AG08395 (cell line): ENCODE measurements at places on chromosomes 3 and 15.

DNA sequence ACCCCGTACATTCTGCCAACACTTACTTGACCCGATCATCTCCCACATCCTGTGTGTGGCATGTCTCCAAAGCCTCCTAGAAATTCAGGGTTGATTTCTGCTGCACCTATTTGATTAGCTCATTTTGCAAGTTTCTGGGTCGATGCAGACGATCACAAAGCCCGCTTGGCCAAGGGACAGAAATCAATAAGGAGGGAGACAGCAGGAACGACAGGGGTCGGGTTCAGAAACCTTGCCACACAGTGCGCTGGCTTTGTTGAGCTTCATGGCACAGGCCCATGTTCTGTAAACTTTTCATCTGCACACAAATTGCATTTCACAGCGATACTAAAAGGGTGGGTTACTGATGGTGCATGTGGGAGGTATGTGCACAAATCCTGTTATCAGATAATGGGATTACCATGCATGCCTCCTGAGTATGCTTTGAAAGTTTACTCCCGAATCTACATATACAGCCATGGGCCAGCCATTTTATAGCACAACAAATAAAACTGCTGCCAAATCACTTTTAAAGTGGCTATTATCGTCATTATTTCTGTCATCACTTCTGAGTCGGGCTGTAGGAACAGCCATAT lies 95.9 kb upstream of the ATP11B start:
- no peak for DNase-seq

DNA sequence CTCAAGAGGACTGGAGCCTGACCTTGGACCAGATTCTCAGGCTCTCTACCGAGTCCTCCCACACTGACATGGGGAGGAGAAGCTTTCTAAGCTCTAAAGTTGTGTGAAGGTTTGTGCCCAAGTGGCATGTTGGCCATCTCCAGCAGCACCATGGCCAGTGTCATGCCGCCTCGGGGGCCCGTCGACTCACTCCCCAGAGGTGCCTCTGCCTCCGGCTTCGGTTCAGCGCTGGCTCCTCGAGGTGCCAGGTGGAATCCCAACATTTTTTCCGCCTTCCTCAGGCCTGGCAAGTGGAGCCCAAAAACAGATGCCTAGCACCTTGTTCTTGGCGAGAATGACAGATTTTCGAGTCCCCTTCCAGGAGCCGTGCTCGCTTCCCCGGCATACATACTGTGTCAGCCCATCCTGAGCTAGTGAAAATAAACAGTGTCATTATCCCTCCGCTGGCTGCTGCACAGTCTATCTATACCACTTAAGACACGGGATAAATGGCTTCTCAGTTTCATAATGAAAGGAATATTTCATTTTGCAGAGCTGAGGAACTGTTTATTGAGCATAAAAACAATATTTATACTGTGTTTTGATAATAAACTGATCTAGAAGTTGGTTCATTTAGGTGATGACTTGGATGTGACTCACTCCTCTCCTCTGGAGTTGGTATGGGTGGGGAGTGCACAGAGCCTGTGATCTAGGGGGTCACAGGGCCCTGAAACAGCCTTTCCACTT lies 328.5 kb upstream of the TLE3 start:
- DNase-seq = peak; percentile 21

GRCh38 chr3:127629467-127630403 lies 750 bp downstream of the PODXL2 start:
- no peak for DNase-seq

- DNase-seq = no peak
Measured at GRCh38 chr3:96361241-96361640, 453.2 kb upstream of the EPHA6 start.

DNA sequence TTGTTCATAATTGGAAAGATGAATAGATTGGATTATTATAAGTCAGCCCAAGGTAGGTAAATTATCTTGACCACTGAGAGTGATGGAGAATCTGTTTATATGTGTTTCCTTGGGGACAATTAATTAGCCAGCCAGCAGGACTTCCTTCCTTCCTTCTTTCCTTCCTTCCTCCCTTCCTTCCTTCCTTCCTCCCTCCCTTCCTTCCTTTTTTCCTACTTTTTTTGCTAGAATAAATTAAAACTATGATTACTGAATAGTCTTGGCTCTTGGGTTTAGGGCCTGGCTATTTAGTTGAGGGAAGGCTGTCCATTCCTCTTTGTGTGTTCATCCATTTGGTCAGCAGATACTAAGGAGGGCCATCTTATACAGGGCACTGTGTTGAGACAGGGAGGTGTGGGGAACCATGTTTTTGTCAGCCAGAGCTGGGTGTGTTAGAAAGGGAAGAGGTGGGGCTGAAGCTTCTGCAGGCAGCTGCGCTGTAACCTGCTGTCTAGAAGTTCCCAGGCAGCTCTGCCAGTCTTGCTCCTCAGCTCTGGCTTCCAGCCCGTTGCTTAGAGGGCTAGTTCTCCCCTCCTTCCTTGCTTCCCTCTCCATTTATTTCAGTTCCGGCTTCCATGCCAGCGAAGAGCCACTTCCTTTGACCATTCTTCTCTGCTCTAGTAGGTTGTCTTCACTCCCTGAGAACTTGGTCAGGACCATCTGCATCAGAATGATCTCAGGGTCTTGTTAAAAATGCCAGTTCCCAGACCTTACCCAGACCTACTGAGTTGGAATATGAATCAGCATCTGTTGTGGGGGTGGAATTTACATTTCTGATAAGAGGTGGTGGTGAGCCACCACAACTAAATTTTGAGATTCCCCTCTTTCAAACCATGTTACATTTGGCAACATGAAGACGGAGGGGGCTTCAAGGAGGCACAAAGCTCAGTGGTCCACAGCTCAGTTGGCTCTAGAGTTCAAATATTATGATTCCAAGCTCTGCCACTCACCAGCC lies 113.9 kb downstream of the DGKG start:
- no peak for DNase-seq

DNA sequence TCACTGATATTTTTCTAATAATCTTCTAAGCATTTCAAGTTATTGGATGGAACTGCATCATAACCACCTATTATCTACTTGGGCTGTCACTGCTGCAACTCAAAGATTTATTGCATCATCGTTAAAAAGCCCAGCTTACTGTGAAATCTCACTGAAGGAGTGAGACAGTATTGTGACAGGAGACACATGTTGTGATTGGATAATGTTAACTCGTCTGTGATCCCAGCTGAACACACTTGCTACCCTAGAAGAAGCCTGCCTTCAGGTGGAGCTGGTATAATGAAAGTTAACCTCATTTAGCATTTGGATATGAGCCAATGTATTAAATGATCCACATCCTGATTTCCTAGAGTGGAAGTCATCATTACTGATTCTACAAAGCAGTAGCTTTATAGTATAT lies 138.1 kb downstream of the MAP2K5 start:
- no peak for DNase-seq

- DNase-seq = no peak
Measured at GRCh38 chr3:172471903-172472302, 23.6 kb upstream of the GHSR start.

DNA sequence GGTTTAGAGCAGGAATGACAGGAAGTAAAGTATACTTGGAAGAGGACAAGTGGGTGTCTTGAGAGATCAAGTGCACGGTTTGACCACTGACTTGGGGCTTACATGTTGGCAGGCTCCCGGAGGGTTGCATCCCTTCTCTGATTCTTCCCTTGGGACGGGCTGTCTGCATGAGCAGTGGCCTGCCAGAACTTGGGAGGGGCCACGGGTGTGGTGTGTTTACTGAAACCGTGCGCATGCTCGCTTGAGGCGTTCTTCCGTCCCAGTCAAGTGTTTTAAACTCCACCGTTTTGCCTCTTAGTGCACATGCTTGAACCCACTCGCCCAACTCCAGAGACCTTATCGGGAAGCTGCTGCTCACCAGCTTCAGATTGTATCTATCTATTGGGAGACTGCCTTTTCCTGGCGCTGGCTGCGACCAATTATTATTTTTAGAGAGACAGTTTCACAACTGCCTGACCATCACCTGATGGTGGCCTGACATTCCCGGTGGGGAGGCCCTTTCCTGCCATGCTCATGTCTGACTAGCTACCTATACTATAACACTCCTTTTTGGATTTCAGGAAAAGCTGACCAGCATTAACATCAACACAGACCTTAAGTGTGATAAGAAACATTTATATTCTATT lies 14.9 kb upstream of the C3orf22 start:
- DNase-seq = no peak

GRCh38 chr3:192244591-192244990 lies 482.8 kb downstream of the FGF12 start:
- no peak for DNase-seq

DNA sequence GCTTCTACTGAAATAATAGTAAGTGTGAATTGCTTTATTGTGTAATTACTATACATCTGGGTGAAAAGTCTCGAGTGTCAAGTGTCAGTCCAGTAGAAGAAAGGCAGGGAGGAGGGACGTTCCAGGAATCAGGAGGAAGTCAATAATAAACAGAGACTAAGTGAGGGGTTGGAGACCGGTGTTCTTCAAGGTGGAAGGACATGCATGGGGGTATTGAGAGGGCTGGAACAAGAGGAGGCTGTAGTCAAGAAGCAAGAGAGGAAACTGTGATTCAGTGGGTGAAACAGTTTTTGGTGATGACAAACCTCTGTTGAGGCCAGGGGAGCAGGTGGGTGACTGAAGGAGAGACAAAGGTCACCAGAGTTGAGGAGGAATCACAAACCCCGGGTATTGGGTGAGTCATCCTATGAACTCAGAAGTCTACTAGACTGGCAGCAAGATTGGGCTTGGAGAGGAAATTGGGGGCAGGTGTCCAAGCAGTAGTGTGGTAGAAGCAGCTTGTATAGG lies 11.6 kb upstream of the SCAMP5 start:
- DNase-seq = no peak

DNA sequence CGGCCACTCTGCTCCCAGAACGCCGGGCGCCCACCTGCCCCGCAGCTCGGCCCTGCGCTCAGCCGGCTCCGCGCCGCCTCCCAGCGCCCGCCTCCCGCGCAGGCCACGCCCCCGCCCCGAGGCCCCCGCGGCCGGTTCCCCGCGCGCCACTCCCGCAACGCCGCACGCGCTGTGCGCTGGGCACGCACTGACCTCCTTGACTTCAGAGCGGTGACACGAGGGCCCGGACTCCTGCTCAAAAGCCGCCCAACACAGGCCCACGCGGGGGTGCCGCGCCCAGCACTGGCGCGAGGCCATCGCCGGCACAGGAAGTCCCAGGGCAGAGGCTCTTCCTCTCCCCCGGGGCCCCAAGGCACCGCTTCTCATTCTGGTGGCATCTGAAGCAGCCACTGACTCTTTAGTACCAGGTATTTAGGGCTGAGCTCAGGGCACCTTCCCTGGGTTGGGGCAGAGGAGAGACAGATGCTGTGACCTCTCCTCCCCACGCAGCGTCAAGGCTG lies 12.4 kb downstream of the TNK2 start:
- DNase-seq = peak; percentile 40

GRCh38 chr3:13086531-13086981 lies 13.3 kb upstream of the IQSEC1 start:
- no peak for DNase-seq

GRCh38 chr3:52246264-52246620 lies 683 bp downstream of the PPM1M start:
- DNase-seq = no peak

GRCh38 chr15:25250906-25251622 lies 187.8 kb downstream of the UBE3A start:
- DNase-seq = no peak

DNA sequence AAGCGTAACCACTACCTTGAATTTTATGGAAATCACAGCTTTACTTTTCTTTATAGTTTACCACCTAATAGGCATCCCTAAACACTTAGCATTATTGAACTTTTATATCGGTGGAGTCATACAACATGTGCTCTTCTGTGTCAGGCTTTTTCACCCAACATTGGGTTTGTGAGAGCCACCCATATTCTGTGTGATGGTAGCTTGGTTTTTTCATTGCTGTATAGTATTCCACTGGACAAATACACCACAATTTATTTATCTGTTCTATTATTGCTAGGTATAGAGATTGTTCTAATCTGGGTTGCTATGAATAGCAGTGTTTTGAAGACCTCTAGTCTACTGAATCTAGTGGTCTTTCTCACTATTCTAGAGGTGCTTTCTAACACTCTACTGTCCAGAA lies 31.6 kb upstream of the ATP1B3 start:
- DNase-seq = no peak

- DNase-seq = no peak
Measured at GRCh38 chr15:87047203-87047965, 967.7 kb downstream of the AGBL1 start.

DNA sequence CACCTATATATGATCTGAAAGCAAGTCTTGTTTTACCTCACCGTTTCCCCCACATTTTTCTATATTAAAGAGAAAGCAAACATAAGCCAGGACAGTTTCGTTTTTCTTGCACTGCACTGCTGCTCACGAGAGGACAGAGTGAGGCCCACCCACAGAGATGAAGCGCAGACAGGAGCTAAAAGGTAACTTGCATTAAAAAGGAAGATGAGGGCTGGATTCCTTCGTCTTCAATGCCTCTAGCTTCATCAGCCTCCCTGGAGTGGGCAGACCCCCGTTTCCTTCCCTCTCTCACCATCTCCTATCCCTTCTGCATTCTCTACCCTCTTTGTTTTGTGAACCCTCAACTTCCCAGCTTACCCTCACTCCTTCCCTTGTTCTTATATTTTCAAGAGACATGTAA lies 18.9 kb downstream of the SUMF1 start:
- DNase-seq = no peak

- DNase-seq = no peak
Measured at GRCh38 chr15:88190232-88190631, 66.3 kb downstream of the NTRK3 start.

GRCh38 chr3:160720123-160720746 lies 35.8 kb upstream of the PPM1L start:
- no peak for DNase-seq

- no peak for DNase-seq
Measured at GRCh38 chr3:108225221-108225620, 3.0 kb upstream of the IFT57 start.

DNA sequence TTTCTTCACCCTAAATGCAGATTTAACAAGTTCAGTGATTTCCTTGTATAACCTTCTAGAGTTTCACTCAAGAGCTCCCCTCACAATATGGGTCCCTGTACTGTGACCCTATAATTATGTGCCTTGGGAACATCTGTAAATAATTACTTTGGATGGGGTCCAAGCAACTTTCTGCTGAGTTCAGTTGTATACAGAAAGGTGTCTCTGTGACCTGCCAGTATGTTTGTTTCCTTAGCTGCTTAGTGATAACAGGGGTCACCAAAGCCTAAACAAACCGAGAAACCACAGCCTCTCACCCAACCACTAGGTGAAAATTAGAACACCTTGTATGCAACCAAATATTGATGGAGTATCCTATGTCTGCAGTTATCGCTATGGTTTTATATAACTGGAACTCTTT lies 29.8 kb upstream of the SLC25A36 start:
- no peak for DNase-seq
